ENCODE measurements at places on chromosomes 5 and 9.

GRCh38 chr9:36597412-36598178, 24.9 kb downstream of the MELK start:
- DNase-seq, result peak; percentile 10

DNA sequence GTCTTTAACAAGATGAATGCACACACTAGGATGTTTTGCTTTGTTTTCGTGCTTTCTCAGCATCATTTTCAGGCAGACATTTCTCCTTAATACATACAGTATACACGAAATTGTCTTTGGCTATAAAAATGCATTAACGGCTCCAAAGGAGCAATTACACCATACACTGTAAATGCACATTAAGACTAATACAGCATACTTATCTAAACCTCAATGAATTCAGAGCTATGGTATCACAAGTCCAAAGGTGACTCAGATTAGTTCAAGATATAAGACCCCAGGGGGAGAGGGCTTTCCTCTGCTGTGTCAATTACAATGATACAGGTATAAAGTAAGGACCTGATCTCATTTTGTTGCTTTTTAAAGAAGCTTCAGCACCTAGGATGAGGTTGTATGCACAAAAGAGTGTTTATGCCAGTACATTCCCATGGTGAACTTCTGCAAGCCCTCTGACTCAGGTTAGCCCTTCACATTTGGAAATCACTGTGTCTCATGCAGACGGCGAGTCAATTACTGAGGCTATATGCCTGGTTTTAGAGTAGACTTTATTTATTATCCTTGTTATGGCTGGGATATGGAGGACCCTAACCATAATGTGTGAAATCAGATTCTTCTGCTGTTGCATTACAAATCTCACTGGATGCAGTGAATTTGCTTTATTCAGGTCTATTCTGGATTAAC, 233.3 kb downstream of the ZNF608 start:
- no peak for DNase-seq

- DNase-seq, result no peak
These were observed 127.1 kb downstream of the ADAMTSL1 start for GRCh38 chr9:18601026-18601425.

DNA sequence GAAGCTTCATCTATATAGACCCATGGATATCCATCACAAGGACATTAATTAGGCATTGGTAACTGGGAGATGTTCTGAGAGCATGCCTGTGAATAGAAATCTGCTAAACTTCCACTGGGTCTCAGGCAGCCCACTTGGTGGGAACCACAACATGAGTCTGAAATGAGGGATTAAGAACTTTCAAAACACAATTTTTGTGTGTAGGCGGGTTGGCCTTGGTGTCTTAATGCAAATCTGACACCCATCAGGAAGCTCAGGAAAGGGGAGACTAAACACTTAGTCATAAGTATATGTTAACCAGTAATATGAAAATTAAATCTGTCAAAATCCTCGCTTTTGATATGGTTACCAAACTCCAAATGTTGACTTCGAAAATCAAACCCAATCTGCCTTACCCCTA, 113.2 kb downstream of the FANCC start:
- DNase-seq, result no peak

DNA sequence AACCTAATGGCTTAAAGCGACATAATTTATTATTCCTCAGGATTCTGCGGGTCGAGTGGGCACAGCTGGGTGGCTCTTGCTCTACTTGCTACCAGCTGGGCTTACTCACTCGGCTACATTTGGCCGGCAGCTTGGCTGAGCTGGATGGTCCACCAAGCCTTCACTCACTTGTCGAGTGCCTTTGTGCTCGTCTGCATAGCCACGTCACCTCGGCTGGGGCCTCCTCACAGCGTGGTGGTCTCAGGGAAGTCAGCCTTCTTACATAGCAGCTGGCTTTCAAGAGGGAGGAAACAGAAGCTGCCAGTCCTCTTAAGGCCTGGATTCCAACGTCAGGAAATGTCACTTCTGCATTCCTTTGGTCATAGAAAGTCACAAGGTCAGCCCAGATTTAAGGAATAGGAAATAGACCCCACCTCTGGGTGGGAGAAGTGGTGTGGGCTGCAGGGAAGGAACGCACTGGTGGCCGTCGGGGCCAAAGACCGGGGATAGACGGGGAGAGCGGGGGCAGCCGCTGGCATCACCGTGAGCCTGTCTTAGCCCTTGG, 75.1 kb upstream of the RUFY1 start:
- DNase-seq, result no peak

DNA sequence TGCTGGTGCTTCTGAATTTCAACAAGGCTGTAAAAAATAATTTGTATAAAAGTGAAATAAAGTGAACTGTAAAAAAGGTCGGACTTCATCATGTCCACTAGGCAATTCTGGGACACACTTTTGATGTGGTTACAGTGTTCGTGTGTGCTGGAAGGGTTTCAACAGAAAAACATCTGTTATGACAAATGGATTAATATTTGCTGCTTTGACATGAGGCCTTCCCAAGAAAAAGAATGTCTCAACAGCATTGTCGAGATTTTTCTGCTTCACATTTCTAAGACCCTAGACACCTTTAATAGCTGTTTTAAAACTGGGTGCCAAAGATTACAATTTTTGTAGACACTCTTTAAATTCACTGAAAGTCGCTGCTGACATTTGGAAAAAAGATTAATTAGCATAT, 216.6 kb downstream of the SLC12A2 start:
- DNase-seq, result no peak

Data from WERI-Rb-1 (cell line).